ENCODE measurements at places on chromosomes 7 and 10.

DNA sequence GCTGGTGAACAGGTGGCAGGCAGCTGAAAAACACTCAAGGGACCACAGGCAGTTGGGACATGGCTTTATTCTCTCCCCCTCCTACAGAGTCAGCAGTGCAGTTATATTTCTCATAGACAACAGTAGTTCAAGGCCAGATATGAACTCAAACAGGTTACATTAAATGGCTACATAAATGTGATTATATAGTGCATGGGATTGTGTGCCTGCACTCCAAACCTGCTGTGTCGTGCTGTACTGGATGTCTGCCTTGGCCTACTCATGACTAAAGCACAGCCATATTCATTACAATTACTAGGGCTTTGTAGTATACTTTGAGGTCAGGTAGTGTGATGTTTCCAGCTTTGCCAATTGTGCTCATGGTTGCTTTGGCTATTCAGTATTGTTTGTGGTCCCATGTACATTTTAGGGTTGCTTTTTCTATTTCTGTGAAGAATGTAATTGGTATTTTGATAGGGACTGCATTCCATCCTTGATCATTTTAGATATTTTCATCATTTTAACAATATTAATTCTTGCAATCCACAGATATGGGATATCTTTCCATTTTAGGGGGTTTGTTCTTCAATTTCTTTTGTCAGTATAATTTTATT is 393.6 kb downstream of the CNTNAP2 start:
- DNase-seq: no peak

DNA sequence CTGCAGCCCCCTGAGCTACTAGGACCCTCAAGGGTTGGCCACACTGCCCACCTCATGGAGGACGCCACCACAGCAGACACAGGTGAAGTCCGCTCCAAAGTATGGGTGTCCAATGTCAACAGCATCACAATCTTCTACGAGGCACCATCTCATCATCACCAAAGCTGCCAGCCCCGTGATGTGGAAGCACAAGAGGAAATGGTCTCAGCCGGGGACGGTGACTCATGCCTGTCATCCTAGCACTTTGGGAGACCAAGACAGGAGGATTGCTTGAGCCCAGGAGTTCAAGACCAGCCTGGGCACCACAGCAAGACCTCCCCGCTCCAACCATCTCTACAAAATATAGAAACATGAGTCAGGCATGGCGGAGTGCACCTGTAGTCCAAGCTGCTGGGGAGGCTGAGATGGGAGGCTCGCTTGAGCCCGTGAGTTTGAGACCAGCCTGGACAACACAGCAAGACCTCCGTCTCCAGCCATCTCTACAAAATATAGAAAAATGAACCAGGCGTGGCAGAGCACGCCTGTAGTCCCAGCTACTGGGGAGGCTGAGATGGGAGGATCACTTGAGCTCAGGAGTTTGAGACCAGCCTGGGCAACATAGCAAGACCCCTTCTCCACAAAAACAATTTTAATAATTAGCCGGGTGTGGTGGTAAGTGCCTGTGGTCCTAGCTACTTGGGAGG is 48.8 kb upstream of the MYL10 start:
- DNase-seq: no peak

- DNase-seq: no peak
These were observed 428.4 kb downstream of the GFRA1 start for GRCh38 chr10:115844591-115844990.

DNA sequence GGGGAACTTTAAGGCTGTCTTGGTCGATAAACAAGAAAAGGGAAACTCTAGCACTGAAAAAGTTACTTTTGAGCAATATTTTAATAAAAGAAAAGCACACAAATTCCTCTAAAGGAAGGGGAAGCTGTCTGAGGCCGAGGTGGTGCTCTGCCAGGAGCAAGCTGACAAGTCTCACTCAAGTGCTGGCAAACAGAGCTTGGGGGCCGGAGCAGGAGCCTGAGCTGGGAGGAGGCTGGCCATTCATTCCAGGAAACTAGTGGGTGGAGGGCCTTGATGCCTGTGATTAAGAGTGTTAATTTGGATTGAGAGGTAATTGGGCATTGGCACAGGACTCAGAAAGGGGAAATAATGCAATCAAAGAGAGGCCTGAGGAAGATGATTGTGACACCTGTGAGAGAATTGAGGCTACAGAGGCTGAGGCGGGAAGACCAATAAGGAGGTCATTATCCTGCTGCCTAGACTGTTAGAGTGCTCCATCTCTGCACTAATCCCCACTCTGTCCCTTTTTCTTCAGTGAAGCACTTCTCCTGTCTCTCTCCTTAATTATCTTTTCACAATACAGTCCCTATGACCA is 154.9 kb upstream of the COL1A2 start:
- peak; percentile 27 for DNase-seq

GRCh38 chr10:26860102-26860442 is 686 bp downstream of the ABI1 start:
- DNase-seq: peak; percentile 53

DNA sequence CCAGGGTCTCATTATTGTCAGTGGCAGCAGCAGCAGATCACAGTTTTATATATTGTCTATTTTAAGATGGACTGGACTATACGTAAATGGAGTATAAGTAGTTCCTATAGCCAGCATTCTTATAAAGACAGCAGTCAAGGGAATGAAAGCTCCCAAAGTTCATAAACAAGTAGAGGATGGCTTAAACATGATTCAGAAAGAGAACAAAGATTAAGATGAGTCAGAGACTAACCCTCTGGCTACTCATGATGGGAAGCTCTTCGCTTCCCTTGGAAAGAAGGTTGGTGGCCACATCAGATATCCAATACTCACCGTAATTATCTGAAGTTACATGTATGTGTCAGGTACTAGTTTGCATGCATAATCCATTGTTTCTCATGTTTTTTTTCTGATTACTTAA is 277.0 kb downstream of the INHBA start:
- DNase-seq: no peak

- DNase-seq: peak; percentile 29
These were observed 59.6 kb upstream of the NXPH1 start for GRCh38 chr7:8373851-8374250.

- DNase-seq: no peak
These were observed 756.6 kb upstream of the C7orf33 start for GRCh38 chr7:147833970-147834369.

Data from ELF-1 (cell line).